NCI-H774 (cell line): ENCODE measurements at places on chromosomes 3 and 15.

- no peak for DNase-seq
Observed at GRCh38 chr15:69629631-69630161, 177.1 kb downstream of the RPLP1 start.

- no peak for DNase-seq
Observed at GRCh38 chr3:178494386-178494785, 41.9 kb upstream of the KCNMB2 start.

GRCh38 chr15:33894193-33894592 is 74.1 kb upstream of the CHRM5 start:
- DNase-seq, result no peak

- no peak for DNase-seq
Observed at GRCh38 chr3:73540969-73541740, 83.6 kb downstream of the PDZRN3 start.

- DNase-seq, result no peak
Observed at GRCh38 chr15:57606816-57607215, 15.1 kb downstream of the MYZAP start.
